Stimulated activated CD8-positive, alpha-beta memory T cell treated with anti-CD3 and anti-CD28 coated beads, Interleukin-4, amount 100 ng/mL, for 1 hour (primary cell): ENCODE measurements at places on chromosomes 7 and 10.

- no peak for DNase-seq
Measured at GRCh38 chr7:134480730-134481129, 21.8 kb upstream of the AKR1B1 start.

GRCh38 chr10:88792661-88793060 is 9.9 kb upstream of the LIPM start:
- no peak for DNase-seq

- DNase-seq = no peak
Measured at GRCh38 chr7:156003220-156004162, 191.2 kb upstream of the SHH start.

GRCh38 chr10:84537447-84537931 is 209.1 kb downstream of the CCSER2 start:
- DNase-seq = no peak

GRCh38 chr10:116880716-116881482 is 31.6 kb downstream of the ENO4 start:
- no peak for DNase-seq

DNA sequence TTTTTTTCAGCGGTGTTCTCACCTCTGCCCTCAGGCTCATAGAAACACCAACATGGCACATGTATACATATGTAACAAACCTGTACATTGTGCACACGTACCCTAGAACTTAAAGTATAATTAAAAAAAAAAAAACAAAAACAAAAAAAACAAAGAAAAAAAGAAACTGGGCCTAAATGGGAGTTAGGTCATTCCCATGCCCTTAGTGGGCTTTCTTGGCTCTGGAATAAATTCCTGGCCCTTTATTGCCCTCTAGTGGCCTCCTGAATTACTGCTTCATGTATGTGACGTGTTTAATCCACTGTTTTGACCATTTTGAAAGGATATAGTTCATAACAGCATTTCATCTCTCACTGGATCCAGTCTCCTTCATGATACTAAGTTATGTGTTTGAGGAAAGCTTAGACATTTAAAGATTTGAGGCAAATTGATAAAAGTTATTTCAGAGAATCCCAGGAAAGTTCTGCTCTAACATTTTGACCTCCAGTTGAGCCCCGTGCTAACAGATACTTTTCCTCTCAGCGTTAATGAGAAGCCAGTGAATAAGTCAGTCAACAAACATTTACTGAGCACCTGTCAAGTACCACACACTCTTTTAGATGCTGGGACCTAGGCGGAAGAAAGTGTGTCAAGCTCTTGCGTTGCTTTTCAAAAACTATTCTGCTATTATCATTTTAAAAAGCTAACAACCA is 54.7 kb upstream of the SYPL1 start:
- no peak for DNase-seq

- no peak for DNase-seq
Measured at GRCh38 chr7:135811506-135811905, 62.9 kb upstream of the FAM180A start.

- DNase-seq = no peak
Measured at GRCh38 chr7:25180592-25180923, 47.7 kb downstream of the NPVF start.

DNA sequence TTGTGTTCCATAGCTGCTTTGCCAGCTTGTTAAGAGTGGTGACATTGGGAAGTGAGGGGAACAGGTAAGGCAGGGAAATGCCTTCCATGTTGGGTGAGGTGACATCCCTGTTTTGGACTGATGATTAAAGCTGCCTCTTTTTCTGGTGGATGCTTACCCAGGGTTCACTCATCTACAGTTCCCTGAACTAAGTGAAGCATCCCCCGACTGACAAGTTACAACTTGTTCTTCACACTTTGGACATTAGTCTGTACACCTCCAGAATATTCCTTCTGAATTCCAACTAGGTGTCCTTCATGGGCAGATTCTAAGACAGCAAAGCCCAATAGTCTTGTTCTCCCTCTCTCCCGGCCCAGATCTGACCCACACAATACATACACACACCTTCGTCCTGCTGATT is 63.4 kb downstream of the HDAC9 start:
- DNase-seq = no peak

GRCh38 chr7:152871678-152872060 is 112.1 kb downstream of the ACTR3B start:
- no peak for DNase-seq

- DNase-seq = no peak
Measured at GRCh38 chr7:18555120-18555519, 59.6 kb downstream of the HDAC9 start.

DNA sequence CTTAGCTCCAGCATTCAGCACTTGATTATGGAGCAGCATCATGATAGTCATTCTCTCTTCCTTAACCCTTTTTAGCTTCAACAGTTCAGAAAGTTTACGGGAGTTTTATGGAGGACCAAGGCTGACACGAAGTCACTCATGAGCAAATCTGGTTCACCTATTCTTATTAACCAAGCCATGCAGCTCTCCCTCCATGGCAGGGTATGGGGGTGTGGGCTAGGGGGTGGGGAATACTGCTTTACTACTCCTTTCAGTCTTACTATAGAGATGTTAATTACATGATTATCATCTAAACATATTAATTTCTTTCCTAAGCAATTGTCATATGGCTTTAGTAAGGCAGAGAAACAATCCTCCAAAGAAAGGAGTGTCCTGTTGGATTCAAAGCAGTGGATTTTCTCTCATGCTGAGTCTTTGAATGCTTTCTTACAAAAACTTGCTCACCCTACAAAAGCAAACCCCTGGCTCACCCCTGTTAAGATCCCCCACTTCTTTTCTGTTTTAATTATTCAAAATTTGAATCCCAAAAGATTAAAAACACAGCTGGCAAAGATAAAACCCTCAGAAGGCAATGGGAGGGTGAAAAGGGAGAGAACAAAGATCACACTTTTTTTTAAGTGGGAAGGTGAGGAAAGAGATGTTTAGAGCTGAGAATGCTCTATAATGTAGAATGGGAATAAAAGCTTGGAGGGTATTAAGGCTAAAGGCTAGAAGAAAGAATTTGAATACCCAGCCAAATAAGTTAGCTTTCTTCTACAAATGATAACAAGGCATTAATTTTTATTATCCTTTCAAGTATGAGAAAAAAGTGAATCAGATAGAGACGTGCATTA is 46.4 kb upstream of the SEMA3E start:
- no peak for DNase-seq

DNA sequence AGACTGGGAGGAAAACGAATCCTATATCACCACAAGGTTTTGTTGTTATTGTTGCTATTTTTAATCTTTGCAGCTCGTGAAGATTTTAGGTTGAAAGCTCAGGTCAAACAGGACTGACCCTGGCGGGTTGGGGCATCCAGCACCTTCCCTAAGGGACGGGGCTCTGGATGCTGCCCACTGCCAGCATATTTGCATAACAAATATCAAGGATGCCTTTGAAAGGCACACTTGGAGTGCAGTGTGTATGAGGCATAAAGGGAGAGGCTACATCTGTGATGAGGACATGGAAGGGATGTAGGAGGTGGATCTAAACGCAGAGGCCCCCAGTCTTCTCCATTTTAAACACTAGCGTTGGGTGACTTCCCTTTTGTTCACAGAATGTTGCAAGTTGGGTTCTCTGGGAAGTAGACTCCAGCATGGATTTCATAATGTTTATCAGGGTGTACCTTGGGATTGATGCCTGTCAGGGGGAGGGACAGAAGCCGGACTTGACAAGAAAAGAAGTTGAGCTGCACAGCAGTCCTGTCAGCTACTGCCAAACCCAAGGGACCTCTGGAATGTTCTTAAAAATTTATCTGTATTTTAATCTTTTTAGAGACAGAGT is 181.1 kb upstream of the IMMP2L start:
- no peak for DNase-seq

GRCh38 chr10:125061557-125062226 is 98.7 kb downstream of the CTBP2 start:
- no peak for DNase-seq

DNA sequence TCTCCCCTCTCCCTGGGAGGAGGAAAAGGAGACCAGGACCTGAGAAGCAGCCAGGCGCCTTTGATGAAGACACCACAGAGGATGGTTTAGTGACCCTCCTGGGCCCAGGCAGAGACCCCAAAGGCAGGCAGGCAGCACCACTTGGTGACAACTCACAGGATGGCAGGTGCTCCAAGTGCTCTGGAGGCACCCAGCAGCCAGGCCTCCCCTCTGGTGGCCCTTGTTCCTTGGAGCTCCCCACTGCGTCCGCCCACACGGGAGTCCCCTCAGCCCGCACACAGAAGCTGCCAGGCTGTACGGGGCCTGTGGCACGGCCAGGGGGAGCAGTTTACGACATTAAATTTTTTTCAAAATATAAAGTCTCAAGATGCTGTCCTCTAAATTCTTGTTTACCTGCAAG is 607.1 kb upstream of the FOXK1 start:
- DNase-seq = no peak

GRCh38 chr10:59336632-59337031 is 25.7 kb downstream of the FAM13C start:
- DNase-seq = no peak

DNA sequence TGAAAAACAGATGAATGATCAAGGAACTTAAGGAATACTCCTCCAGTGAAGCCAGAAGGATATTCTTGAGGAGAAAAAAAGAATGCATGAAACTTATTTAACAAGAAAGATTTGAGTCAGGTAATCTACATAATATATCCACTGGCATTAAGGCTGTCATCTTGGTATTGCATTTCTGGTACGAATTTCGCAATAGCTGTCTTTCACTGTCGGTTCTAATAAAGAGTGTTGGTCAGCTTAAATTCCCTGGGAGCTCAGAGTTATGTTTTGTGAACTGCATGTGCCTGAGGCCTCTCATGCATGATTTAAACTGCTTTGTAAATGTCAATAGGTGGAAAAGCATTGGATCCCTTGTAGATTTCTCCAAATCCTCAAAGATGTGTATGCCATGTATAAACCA is 565.3 kb upstream of the GALNT17 start:
- no peak for DNase-seq

DNA sequence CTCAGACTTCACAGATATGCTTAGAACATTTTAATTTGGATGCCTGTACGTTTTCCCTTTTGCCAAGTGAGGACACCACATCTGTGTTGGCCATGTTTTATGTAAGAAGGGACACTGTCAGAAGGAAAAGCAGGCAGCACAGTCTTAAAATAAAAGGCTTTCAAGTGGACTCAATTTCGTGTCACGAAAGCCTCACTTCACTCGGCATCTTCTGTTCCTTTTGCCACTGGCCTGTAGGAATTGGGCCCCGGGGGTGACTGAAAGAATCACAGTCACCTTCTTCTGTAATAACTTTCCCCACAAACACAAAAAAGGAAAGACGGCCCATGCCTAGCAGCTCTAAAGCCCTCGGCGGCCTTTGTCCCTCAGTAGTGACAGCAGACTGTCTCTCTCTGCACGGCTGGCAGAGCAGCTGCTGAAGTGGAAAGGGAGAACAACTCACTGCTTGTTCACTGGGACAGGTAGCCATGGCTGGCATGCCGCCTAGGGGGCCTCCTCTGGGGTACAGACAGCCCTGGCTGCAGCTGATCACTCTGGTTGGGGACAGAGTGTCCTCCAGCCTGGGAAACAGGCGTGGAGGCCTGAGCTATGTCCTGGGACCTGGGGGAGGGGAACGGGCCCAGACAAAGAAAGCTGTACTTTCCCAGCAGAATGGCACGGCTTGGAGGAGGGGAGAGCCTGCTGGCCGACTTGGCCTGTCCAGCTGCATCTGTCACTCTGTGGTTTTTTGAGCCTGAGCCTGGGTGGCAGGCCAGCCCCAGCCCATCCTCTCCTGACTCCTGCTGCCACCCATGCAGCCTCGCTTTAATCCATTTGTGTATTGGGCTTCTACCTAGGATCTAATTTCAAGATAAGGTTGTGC is 4.4 kb downstream of the RASSF4 start:
- no peak for DNase-seq

DNA sequence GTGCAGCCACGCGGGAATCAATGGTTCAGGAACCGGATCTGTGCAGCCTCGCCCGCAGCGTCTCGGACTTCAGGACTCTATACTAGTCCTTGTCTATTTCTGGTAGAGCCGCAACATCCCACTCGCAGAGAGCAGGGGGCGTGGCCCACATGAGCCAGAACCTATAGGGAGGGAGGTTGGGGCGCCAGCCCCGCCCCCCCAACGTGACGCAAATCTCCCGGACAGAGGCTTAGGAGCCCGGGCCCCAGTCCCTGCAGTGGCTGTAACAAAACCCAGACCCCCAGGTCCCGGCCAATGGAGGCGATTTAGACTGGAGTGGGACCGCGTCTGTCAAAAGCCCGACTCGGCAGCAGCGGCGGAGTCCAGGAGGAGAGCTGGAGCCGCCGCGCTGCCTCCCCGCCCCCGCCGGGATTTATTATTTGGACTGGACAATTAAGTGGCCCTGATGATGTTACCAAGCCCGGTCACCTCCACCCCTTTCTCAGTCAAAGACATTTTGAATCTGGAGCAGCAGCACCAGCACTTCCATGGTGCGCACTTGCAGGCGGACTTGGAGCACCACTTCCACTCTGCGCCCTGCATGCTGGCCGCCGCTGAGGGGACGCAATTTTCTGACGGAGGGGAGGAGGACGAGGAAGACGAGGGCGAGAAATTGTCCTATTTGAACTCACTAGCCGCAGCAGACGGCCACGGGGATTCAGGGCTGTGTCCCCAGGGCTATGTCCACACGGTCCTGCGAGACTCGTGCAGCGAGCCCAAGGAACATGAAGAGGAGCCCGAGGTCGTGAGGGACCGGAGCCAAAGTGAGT is at the start of gene NKX2-3:
NKX2-3 (plus strand) TSS at position 256 of the 809 bp plus-strand sequence; CDS start at position 446, 190 bp downstream.
- DNase-seq = no peak

GRCh38 chr10:79047875-79048638 is 20.7 kb upstream of the ZMIZ1 start:
- DNase-seq = no peak

GRCh38 chr10:83536426-83536825 is 602.9 kb upstream of the GHITM start:
- no peak for DNase-seq

DNA sequence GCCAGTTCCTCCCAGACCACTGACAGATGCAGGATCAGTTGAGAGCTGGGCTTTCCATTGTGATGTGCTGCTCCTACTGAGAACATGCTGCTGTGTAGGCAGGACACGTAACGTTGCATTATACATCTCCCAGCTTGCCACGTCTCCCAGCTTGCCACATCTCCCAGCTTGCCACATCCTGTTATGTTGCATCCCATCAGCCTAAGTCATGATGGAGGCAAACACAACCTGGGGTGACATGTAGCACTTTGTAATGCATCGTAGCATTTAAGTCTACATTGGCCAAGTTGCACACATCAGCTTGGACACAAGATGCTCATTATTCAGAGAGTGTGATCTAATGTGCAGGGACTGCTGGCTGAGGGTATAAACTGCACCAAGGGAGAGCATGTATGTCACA is 73.3 kb upstream of the CHCHD3 start:
- DNase-seq = no peak

- DNase-seq = no peak
Measured at GRCh38 chr10:67978749-67979148, 94.3 kb downstream of the SIRT1 start.
